ENCODE measurements at places on chromosomes 7 and 10.

- DNase-seq, result no peak
Measured at GRCh38 chr10:48493083-48493871, 111.6 kb downstream of the ARHGAP22 start.

GRCh38 chr7:55572378-55573233, at the start of gene VOPP1:
Gene VOPP1 (minus strand): TSS chr7:55572502. CDS start chr7:55572324, 178 bp downstream.
- DNase-seq, result peak; percentile 34

DNA sequence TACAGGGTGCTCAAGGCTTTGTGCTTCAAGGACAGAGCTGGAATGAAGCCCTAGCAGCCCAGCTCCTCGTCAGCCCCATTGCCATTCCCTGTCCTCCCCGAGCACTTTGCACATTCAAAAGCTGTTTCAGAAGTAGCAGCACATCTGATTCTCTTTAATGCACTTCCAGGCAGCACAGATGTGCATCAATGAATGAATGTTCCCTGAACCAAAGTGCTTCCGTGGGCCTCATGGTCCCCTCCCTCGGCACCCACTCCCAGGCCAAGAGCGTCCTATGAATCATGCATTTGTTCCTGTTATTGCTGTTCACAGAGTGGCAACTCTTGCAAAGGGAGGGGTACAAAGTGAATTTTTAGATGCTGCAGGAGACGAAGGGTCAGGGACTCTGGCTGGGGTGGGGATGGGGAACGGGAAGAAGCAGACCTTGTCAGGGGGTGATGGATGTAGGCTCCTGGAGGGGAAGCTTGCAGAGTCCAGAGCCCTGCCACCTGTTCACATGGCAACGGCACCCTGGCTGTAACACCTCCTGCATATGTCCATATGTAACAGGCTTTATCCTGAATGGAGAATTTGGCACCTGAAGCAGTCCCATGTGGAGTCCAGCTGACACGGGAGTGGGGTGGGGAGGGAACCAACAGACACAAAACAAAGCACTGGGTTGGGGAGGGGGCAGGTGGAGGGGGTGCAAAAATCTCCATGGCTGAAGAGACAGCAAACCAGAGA, 62.2 kb upstream of the BAIAP2L1 start:
- no peak for DNase-seq

GRCh38 chr10:102300278-102300843, 55.0 kb downstream of the GBF1 start:
- DNase-seq, result no peak

- DNase-seq, result no peak
Measured at GRCh38 chr7:573933-574381, 54.3 kb upstream of the PDGFA start.

- DNase-seq, result no peak
Measured at GRCh38 chr7:128389618-128390329, 20.0 kb downstream of the IMPDH1 start.

DNA sequence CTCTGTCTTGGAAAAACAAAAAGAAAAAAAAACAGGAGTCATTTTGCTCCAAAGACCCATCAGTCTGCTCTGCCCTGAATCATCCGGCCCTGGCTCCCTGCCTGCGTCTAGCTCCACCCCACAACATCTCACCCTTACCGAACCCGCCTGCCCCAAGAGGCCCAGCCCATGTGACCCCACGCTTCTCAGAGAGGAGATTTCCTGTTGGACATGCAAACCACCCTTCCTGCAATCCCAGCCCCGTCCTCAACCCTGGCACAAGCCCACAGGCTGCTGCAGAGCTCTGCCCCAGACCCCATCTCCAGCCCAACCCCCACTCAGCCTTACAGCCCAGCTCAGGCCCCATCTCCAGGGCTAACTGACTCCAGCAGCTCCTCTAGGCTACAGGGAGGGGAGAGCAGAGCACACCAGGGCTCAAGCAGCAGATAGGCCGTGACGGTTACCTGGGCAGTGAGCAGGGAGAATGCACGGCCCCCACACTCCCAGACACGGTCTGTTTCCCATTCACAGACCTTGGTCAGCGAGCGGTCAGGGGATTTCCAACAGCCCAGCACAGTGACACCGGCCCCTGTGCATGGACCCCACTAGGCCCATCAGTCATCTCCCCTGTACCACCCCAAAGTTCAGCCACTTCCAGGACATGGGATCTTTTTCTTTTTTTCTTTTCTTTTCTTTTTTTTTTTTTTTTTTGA, 69.9 kb upstream of the GTF2I start:
- no peak for DNase-seq

DNA sequence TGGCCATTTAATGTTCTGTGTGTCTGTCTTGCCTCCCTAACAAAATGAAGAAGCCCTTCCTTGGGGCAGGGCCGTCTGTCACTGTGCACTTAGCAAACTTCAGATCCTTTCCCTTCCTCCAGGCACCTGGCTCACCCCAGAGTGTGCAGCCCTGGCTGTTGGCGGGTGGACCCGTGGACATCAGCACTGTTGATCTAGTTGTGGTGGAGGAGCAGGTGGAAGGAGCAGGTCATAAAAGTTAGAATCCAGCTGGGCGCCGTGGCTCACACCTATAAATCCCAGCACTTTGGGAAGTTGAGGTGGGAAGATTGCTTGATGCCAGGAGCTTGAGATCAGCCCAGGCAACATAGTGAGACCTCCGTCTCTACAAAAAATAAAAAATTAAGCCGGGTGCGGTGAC, 12.7 kb downstream of the RAB19 start:
- DNase-seq, result no peak

DNA sequence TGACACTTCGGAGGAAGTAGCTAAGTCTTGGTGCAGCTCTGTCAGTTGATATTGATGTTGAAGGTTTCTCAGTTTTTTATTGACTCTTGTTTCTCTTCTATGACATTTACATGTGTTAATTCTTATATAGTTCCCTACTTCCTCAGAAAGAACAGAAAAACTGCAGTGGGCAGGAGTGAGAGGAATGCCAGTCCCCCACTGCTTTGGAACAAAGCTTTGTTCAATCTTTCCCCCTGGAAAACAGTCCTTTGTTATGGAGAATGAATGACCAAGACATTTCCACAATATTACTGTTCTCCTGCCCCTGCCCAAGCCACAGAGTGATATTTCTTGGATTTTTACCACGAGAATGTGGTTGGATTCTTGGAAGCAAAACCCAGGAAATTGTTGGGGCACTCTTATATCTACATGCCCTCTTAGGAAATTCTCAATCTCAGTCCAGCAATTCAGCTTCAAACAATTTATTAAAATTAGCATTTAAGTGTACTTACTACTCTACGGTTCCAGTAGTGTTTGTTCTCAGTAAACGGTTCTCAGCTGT, 258.0 kb upstream of the KCND2 start:
- DNase-seq, result no peak

DNA sequence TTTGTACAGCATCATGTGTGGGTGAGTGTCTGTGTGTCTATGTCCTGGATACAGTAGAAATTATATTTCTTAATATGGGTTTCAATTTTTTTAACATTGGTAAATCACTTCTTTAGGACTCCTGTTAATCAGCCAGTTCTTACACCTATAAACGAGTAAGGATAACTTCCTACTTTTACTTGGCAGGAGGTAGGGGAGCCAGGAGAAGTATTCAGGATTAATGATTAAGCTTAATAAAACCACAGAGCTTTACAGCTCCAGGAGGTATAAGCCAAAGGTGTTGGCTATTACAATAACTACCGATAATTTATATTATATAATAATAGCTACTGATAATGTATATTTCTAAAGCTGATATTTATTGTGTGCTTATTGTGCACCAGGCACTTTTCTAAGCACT, 1.7 kb upstream of the FAM3C start:
- DNase-seq, result no peak

- no peak for DNase-seq
Measured at GRCh38 chr10:6151087-6151977, 51.4 kb upstream of the PFKFB3 start.

GRCh38 chr10:16570731-16571130, 49.1 kb upstream of the C1QL3 start:
- DNase-seq, result no peak

DNA sequence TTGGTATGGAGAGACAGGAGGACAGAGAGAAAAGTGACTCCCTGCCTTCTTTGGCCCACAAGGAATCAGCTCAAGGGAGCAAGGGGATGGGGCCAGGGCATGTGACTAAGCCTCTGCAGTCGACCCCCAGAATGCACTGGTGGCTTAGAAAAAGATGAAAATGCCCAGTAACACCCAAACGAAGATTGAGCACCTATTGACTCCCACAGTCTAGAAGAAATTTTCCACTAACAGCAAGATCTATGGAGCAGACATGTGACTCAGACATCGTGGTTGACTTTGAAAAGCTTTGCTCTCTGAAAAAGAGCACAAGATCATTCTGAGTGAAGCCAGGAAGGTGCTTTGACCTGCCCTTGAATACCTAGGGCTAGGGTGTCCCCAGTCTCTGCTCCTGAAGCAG, 586.0 kb downstream of the CALN1 start:
- DNase-seq, result no peak

DNA sequence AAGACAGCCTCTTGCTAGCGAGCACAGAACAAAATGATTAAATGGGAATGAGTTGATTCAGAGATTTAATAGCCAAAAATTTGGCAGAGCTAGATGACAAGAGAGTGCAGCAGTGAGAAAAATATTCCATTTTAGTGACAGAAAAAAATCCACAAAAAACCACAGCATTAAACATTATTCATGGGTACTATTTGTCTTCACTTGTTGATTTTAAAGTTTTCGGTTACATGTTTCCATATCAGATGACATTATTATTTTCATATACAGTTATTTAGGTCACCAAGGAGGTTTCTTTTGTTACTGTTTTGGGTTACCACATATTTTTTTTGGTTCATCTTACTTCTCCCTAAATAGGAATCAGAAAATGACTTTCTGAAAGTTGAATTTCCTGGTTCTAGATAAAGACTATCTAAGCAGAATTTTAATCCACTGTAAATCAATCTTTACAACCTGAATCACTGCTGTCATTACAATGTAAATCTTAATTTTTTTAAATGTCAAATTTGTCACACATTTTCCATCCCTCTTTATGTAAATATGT, 87.9 kb downstream of the SVIL start:
- DNase-seq, result no peak

DNA sequence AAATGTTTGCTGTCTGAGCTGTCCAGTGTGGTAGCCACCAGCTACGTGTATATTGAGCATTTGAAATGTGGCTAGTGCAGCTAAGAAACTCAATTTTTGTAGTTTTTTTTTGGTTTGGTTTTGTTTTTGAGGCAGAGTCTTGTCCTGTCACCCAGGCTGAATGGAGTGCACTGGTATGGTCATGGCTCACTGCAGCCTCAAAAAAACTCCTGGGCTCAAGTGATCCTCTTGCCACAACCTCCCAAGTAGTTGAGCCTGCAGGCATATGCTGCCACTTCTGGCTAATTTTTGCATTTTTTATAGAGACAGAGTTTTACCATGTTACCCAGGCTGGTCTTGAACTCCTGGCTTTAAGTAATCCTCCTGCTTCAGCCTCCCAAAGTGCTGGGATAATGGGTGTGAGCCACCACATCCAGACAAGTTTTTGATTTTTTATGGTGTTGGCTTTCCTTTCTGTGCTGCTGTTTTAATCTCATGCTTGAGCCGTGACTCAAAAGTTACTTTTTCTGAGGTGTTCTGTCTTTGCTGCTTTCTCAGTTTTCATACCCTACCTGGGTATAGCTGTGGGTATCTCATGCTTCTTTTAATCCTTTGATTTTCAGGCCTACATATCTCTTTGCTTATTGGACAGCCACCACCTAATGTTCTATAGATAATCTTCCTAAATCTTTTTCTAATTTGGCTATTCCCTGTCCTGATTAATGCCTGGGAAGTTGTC, 16.0 kb downstream of the WAC start:
- DNase-seq, result no peak

DNA sequence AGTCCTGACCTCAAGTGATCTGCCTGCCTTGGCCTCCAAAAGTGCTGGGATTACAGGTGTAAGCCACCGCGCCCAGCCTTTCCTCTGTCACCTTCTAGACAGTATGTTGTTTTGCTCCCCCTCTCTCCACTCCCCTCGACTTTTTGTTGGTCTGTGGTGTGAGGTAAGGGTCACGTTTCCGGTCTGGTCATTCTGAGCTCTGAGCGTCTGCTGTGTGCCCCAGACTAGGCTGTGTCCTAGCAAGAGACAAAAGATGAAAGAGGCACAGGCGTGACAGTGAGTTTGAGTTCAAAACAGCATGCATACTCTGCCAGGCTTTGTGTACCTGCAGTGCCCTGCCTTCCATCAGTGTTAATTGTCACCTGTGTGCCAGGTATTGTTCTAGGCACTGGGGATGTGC, 87.4 kb upstream of the PPIF start:
- no peak for DNase-seq

DNA sequence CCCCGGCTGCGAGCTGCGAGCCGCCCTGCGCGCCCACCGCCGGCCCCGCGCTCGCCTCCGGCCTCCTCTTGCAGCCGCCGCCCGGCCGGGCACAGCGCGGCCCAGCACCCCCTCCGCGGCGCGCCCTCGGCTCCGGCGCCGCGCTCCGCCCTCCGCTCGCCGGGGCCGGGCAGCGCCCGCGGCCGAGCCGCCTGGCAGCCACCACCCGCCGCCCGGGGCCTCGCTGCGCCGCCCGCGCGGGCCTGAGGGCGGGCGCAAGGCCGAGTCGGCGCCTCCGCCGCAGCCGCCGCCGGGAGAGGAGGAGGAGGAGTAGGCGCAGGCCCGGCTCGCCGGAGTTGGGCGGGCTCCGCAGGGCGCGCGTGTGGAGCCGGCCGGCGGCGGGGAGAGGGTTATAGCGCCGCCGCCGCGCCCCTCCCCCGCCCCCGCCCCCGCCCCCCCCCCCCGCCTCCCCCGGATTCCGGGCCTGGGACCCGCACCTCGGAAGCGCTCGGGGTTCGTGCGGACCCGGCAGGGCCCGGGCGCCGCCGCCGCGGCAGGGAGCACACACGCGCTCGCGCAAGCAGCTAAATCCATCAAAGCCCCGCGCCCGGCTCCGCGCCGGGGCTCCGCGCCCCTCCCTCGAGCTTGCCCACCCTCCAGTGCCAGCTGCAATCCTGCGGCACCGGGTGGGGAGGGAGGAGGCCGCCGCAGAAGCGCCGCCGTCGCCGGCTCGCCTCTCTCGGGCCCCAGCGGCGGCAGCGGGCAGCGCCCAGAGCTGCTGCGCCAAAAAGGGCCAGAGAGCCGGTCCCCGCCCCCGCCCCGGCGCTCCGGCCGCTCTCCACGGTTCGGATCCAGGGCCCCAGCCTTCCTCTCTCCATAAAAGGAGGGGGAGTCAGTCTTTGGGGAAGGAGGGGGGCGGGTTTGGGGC, at the start of gene PDGFA:
TSS of gene PDGFA (minus strand) at position 363 of the 907 bp plus-strand sequence. CDS start 845 bp downstream, outside the sequence.
- no peak for DNase-seq

GRCh38 chr7:82445271-82445670, 1.7 kb upstream of the CACNA2D1 start:
- no peak for DNase-seq

Data from effector memory CD4-positive, alpha-beta T cell (primary cell).